ENCODE measurements at places on chromosomes 11 and 22.

DNA sequence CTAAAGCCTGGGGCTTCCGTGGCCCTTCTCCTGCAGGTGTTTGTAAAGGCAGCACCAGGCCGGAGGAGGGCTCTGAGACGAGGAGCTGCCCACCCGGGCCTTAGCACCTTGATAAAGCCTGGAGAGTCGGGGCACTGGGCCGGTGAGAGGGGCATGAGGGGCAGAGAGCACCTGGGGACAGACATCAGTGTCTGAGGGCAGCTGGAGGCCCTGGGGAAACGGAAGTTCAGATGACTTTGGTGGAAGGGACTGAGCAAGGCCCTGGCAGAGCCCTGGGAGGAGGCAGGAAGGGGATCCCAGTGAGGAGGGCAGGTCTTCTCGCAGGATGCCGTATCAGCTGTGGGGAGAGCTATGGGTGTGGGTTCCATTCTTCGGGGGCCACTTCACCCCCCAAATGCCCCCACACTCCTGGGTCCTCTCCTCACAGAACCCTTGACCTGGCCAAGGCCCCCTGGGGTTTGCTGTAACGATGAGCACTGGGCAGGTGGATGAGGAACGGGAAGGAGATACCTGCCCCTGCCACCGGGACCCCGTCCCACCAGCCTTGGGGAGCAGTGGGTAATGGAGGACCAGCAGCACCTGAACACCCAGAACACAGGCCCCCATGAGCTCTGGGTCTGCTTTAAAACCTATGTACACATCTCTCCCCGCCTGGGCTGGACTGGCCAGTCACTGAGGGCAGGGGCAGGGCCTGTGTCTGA, 7.4 kb downstream of the C1QTNF6 start:
- DNase-seq: no peak

DNA sequence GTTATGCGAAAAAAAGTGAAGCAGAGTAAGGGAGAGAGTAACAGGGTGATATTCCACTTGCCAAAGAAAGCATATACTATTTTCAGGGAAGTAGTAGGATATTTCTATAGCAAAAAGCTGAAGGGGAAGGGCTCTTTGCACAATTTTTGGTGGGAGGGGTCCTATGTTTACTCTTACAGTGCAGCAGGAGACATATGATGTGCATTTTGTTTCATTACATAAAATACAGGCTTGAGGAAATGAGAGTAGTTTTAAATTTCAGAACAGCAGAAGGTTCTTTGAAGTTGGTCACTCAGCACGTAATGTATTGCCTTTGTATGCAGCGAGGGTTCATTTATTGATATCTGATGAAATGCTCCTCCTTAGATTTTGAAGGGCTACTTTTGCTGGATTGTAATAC, 3.1 kb upstream of the PIK3IP1 start:
- DNase-seq: no peak

- no peak for DNase-seq
Measured at GRCh38 chr11:3994030-3994640, 100.5 kb upstream of the RRM1 start.

DNA sequence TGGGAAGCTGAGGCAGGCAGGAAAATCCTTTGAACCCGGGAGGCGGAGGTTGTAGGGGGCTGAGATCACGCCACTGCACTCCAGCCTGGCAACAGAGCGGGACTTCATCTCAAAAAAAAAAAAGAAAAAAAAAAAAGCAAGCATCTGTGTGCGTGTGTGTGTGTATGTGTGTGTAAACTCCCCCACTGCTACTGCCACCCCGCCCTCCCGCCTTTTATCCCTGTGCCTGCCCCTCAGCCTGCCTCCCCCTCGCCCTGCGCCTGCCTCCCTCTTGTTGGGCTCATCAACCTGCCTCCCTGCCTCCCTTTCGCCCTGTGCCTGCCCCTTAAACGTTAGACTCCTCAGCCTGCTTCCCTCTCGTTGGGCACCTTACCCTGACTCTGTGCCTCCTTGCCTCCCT, 18.0 kb downstream of the TMEM258 start:
- no peak for DNase-seq

DNA sequence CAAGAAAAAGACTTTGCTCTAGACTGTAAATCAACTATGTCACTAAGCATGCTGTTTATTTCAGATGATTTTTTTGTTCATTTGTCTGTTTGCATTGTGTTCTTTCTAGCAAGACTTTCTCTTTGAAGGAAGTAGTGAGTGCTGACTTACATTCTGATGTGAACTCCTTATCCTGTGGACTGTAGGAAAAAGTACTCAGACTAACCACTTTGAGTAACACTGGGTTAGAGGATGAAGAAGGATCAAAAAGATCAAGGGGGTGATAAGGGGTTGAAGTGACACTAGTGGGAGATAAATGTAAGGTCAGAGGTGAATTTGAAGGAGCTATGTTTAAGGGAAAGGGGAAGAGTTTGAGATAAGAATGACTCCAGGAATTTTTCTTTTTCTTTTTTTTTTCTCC, 369.4 kb downstream of the NELL1 start:
- DNase-seq: no peak

DNA sequence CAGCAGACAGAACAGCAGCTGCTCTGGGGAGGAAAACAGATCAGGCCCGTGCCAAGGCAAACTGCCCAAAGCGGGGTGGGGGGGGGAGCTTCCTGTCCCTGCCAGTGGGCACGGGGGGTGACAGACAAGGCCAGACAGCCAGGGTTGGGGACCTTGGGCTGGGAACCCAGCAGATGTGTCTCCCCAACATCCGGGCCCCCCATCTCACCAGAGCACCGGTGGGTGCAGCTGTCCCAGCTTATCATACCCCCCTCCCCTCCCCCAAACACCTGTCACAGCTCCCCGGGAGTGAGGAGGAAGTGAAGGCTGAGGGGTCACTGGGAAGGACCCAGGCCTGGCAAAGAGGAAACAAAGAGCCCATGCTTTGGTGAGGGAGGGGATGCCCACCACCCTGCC, 1.3 kb downstream of the PPP1R14B start:
- no peak for DNase-seq

All from stimulated activated CD4-positive, alpha-beta T cell treated with anti-CD3 and anti-CD28 coated beads, Interleukin-4, amount 100 ng/mL, for 48 hours (primary cell).